ENCODE measurements at places on chromosomes 4 and X.

GRCh38 chrX:88424541-88424940 is 322.5 kb upstream of the CPXCR1 start:
- no peak for DNase-seq

DNA sequence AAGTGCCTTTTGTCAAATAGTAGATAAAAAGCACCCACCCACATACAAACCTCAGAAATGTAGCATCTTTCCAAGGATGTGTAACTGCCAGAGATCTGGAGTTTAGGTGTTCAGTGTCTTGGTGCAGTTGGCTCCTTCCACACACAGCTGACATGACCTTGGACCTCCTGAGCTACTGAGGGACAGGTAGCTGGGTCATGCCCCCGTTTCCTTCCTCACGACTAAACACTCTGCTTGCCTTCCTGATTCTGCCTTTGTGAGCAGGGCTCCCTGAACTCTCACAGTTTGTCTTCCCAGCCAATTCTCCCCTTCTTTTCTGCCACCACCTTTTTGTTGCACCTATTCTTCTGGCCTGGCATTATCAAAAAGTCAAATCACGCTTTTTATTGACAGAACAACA is 10.2 kb upstream of the RUFY3 start:
- DNase-seq: no peak

GRCh38 chr4:88675543-88675942 is 22.1 kb downstream of the NAP1L5 start:
- no peak for DNase-seq

GRCh38 chr4:26687728-26688127 is 103.8 kb downstream of the TBC1D19 start:
- DNase-seq: no peak

DNA sequence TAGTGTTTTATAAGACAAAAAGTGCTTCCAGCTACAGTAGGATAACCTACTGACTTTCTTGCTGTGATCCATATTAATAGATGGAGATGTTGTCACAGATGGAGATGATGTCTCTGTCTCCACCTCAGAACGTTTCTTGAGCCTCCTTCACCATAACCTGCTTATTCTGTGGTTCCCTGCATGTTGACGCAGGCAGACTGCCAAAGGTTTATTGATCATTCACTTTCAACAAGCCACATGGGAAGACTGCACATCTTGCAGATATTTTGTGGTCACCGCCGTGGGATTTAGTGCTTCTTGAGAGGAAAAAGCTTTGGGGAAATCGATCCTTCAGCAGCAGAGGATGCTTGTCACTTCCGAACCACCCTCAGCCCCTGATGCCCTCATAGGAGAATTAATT is 943.0 kb upstream of the PRKX start:
- DNase-seq: no peak

Measured in stimulated activated naive CD8-positive, alpha-beta T cell treated with anti-CD3 and anti-CD28 coated beads, Interleukin-15, Interleukin-2, amounts not matched to agents 100 U/mL and 50 U/mL, for 24 hours (primary cell).